ENCODE measurements at places on chromosomes 5 and 9. TPM values are rescaled to one million over a fixed set of nuclear protein-coding genes. Genes with fewer than 3 reads are reported as not detected.

Gene DELE1
- total RNA-seq = 74.0 TPM

Gene ICE1
- 26.5 TPM for total RNA-seq

Gene ADAMTSL2
- 2.5 TPM for total RNA-seq

Gene CYSRT1
- 0.42 TPM for total RNA-seq

Gene TNFSF8
- total RNA-seq = 4.6 TPM

Gene CARTPT
- not detected for total RNA-seq

Gene N4BP3
- total RNA-seq = 2.4 TPM
